ENCODE measurements at places on chromosomes 6 and 20.

- no peak for DNase-seq
These were observed 23.3 kb downstream of the MYCT1 start for GRCh38 chr6:152720974-152721373.

DNA sequence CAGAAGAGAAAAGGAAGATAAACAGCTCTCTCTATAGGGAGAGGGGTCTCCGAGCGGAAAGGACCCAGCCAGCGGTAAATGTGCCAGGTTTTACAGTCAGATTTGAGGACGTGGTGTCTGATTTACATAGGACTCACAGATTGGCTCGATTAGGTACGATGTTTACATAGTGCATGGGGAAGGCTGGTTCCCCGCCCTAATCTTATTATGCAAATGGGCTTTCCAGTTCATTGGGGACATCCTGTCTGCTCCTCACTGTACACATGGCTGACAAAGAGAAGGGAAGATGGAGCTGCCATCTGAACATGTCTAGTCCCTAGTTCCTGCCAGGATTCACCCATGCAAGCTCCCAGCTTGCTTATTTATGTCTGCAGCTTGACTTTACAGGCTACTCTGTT lies 119.9 kb downstream of the RNF144B start:
- DNase-seq: no peak

DNA sequence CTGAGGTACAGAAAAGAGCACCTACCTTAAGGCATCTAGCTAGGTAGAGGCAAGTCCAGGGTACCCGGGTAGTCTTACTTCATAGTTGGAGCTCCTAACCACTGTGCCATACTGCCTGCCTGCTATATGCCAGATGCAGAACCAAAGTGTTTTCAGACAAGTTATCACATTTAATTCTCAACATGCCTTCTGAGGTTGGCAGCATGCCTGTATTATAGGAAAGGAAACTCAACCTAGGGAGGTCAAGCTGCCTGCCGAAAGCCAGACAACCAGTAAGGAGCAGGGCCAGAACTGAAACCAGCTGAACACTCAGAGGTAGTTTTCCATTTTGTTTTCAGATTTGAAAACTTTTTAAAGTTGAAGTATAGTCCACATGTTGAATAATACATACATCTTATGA lies 5.4 kb downstream of the CTNNBL1 start:
- no peak for DNase-seq

DNA sequence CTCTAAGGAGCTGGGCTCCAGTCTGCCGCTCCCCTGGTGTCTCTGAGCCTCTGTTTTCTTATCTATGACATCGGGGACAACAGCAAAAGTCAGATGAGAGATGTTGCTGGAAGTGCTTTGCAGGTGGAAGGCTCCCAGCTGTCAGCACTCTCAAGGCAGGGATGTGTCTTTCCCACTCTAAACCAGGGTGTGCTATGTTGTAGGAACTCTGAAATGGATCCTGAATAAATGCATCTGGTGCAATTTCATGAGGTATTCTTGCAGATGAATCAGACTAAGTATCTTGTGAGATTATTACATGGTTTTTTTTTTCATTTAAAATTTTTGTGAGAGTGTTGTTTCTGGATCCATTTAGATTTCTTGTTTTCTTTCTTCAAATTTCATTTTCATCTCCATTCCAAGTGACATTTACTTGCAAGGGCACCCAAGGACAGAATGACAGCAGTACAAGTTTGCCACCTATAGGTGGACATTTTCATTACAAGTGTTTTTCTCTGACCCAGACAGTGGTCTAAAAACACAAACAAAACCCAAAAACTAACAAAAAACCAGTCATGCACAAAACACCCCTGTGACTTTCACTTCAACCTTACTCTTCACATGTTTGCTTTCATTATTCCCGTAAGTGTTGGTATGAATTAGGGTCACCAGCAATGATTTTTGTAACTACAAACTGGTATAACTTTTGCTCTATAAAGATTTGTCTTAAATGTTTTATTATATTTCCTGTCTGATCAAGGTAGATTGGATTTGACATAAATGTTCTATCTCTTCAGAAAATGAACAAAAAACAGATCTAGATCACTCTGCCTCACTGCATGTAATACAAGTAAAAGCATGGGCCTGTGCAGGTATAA lies 14.7 kb upstream of the SIM1 start:
- peak; percentile 48 for DNase-seq

DNA sequence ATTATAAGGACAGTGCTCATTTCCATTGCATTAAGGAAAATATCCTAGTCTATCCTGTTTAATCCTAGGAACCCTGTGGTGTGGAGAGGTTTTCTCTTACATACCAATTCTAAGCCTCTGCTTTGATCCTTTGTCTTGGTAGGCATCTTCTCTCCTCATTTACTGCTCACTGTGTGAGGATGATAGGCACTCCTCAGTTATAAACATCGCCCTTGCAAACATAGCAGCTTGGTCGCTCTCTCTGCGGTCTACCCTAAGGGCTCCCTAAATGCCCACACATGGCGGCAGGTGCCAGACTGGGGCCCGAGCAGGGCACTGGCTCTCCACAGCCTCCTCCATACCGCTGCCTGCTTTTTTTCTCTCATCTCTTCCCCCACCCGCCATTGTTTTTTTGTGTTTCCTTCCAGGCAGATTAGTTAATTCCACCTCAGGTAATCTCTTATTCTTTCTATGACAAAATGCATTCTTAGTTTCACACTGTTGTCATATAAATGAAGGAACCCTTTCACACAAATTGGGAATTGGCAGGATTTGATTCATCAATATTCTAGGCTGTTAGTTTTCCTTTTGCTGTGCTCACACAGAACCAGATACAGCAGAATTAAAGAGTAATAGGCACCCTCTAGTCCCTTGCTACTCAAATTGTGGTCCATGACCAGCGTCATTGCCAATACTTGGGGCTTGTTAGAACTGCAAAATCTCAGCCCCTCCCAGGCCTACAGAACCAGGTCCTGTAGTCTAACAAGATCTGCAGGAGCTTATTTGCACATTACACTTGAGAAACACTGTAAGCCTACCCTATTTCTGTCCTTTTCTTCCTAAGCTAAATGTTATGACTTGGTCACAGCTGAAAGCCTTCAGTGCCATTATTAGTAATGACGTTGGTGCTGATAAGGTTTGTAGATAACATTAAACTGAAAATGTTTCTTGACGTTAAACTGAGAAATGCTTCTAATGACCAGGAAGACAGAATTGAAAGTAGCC lies 36.3 kb downstream of the CARMIL1 start:
- DNase-seq: no peak

DNA sequence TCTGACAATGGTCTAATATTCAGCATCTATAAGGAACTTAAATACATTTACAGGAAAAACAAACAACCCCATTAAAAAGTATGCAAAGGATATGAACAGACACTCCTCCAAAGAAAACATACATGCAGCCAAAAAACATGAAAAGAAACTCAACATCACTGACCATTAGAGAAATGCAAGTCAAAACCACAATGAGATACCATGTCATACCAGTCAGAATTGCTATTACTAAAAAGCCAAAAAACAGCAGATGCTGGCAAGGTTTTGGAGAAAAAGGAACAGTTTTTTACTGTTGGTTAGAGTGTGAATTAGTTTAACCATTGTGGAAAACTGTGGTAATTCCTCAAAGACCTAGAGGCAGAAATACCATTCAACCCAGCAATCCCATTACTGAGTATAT lies 339.0 kb upstream of the ADGRB3 start:
- peak; percentile 1 for DNase-seq
